ENCODE measurements at places on chromosomes 6 and 20. TPM values are rescaled to one million over a fixed set of nuclear protein-coding genes. Genes with fewer than 3 reads are reported as not detected.

SDHAF4 gene
- 3.9 TPM for total RNA-seq

GLP1R gene
- total RNA-seq = not detected

SLC22A1 gene
- 1.4 TPM for total RNA-seq

SSTR4 gene
- total RNA-seq = not detected

ACOT8 gene
- 23.4 TPM for total RNA-seq

VGLL2 gene
- not detected for total RNA-seq

GSTA4 gene
- 35.9 TPM for total RNA-seq

LAMA4 gene
- 174 TPM for total RNA-seq

SLC44A4 gene
- total RNA-seq = 0.30 TPM

HIVEP1 gene
- total RNA-seq = 20.4 TPM

WFDC12 gene
- not detected for total RNA-seq

IMPG1 gene
- not detected for total RNA-seq

OVOL2 gene
- total RNA-seq = not detected

RAET1L gene
- not detected for total RNA-seq

DCDC2 gene
- not detected for total RNA-seq

HCRTR2 gene
- total RNA-seq = not detected

All from smooth muscle cell of the umbilical artery (primary cell).